CD4-positive, alpha-beta T cell treated with Interleukin-17A for 1 hour (primary cell): ENCODE measurements at places on chromosomes 16 and 17.
A peak's percentile ranks its signal among the peaks of the same experiment; 100 is the strongest.

- no peak for DNase-seq
Measured at GRCh38 chr17:9880582-9880999, 24.5 kb downstream of the RCVRN start.

DNA sequence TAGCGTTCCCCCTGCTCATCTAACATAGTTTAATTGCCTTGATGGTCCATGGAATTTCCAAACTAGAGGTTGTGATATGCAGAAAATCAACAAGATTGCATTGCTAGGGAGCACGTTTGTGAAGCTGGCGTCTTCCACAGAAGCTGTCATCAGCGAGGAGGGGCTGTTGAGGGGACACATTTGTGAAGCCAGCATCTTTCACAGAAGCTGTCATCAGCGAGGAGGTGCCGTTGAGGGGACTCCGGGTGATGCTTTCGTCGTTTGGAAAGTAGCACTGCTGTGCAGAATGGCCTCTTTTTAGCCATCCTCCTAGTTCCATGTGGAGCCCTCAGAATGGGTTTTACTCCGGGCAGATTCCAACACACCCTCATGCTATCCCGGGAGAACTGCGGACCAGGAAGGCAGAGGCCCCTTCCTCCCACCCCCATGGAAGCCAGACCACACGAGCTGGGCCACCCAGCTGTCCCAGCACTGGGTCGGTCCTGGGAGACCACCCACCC, 119.6 kb upstream of the CHMP6 start:
- no peak for DNase-seq

- DNase-seq: no peak
Measured at GRCh38 chr16:11182411-11182810, 73.6 kb downstream of the SOCS1 start.

DNA sequence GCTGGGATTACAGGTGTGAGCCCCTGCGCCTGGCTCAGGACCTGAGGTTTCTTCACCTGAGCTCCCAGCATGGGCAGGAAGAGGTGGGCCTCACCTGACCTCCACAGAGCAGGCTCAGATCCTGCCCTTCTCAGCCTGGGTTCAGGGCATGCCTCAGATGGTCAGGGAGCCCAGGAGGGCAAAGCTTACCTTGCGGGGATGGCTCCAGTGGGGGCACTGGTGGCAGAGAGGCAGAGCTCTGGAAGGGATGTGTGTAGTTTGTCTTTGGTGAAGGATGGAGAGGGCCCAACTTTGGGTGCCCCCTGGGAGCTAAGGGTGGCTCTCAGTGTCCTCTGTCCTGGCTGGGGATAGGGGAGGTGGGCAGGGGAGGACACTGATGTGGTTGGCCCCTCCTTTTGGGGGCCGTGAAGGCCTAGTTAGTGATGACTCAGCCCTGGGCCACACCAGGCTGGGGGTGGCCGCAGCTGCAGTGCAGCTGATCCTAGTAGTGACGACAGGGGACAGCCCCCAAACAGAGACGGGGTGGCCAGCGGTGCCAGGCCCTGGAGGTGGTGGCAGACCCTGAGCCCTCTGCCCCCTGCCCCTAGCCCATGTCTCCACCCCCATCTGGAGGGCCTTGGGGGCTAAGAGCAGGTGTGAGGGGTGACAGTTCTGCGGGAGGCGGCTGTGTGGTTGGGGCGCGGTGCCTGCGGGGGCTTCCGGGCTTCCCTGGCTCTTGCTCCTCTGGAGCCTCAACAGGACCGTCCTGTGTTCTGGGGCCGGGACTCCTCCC, 5.8 kb downstream of the NHERF2 start:
- DNase-seq: no peak

- no peak for DNase-seq
Measured at GRCh38 chr17:16870253-16871245, 101.4 kb downstream of the TNFRSF13B start.

GRCh38 chr16:46976550-46976949, 3.1 kb upstream of the DNAJA2 start:
- no peak for DNase-seq

DNA sequence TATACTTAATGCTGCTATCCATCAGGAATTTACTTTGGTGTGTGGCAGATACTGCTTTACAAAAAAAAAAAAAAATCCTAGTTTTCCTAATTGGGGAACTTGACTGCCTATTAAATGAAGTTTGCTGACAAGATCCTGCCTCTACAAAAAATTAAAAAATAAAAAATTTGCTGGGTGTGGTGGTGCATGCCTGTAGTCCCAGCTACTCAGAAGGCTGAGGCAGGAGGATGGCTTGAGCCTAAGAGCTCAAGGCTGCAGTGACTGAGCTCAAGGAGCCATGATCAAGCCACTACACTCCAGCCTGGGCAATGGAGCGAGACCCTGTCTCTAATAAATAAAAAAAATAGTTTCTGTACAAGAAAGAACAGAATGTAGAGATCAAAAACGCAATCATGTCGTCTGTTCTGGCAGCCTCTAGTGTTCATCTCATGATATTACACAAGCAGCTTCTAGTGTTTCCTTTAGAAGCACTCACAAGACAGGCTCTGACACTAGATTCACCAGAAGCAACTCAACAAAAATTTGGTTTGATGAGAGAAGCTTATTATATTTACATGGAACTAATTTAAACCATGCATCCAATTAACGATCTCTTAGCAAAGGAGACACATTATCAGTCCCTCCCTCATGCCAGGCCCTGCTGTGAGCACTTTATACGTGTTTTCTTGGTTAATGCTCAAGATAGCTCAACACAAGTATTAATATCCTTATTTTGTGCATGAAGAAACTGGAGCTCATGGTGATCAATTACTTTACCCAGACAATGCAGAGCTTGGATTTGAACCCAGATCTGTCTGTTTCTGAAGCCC, 6.8 kb upstream of the KRTAP17-1 start:
- DNase-seq: peak; percentile 67

- DNase-seq: no peak
Measured at GRCh38 chr17:65277576-65277975, 140.4 kb downstream of the RGS9 start.

DNA sequence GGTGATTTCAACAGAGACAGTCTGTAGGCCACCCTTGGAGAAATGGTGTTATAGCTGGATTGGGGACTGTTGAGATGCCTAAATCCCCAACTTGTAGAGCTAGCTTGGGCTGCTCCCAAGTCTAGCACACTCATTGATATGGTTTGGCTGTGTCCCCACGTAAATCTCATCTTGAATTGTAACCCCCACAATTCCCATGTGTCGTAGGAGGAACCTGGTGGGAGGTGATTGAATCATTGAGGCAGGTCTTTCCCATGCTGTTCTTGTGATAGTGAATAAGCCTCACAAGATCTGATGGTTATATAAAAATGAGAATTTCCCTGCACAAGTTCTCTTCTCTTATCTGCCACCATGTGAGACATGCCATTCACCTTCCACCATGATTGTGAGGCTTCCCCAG, 536.0 kb downstream of the CDH13 start:
- no peak for DNase-seq

- no peak for DNase-seq
Measured at GRCh38 chr17:13107676-13108235, 89.9 kb upstream of the ELAC2 start.
